Heart left ventricle (tissue), 16 donors: ENCODE measurements at places on chromosomes 2 and 18. TPM values are rescaled to one million over a fixed set of nuclear protein-coding genes. Genes with fewer than 3 reads are reported as not detected.

- DNase-seq = no peak
Observed at GRCh38 chr2:208118918-208119317, 5.4 kb downstream of the CRYGD start.

DNA sequence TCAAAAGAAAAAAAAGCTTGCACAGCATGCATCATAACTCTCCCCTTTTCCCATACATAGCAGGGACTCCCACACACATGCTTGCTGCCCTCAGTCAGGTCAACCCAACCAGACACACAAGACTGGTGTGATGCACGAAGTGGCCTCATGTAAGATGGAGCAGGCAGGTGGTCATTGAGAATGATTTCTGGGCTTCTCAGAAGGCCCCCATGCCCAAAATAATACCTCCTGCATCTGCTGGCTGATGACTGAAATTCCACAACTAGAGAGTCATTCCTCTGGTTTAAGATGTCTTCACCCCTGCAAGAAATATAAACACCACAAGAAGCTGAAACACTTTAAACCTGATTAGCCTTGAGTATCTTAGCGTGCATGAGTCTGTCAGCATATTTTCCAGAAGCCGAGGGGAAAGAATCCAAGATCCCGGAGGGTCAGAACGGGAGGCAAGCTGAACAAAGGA, 131.1 kb downstream of the AFF3 start:
- no peak for DNase-seq

Gene PLEKHH2
- total RNA-seq = 3.2 TPM

Gene TSPYL6
- total RNA-seq = not detected

Gene CPS1
- total RNA-seq = 1.8 TPM

DNA sequence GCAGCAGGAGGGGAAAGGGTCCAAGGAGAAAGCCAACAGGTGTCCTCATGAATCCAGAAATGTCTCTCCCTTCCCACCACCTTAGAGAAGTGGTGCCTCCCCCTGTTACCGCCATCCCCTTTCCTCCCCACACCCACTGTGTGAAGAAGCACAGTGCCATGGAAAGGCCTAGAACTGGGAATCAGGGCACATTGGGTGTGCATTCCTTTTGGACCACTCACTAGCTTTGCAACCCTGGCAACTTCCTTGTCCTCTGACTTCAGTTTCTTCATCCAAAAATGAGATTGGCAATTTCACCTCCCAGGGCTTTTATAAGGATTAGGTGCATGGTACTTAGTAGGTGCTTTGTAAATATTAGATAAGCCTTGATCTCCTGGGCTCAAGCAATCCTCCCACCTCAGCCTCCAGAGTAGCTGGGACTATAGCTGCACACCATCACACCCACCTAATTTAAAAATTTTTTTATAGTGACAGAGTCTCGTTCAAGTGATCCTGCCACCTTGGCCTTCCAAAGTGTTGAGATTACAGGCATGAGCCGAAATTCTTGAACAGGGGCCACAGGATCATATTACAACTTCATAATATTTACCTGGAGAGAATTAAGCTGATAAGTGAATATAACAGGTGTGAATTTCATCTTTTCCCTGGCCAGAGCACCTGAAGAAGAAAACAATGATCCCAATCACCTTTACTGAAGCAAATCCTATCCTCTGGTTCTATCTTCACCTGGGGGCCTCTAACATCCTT, 97.9 kb upstream of the TAF1B start:
- no peak for DNase-seq

Gene ST8SIA3
- not detected for total RNA-seq

DNA sequence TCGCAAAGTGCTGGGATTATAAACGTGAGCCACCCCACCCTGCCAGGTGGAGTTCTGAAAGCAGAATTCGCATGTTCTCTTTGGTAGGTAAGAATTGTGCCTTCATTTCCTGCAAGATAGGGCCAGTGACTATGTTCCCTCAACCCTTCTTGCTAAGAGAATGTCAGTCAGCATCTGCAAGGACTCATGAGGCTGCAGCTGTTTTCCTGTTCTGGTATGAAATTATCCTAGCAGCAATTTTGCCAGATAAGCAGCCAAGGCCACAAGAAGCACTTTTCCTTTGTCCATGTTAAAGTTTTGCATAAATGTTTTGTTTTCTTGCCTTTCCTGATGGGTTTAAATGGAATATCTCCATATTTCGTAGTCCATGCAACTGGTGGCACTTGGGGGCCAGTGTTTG, 6.8 kb upstream of the ARHGAP28 start:
- no peak for DNase-seq

DNA sequence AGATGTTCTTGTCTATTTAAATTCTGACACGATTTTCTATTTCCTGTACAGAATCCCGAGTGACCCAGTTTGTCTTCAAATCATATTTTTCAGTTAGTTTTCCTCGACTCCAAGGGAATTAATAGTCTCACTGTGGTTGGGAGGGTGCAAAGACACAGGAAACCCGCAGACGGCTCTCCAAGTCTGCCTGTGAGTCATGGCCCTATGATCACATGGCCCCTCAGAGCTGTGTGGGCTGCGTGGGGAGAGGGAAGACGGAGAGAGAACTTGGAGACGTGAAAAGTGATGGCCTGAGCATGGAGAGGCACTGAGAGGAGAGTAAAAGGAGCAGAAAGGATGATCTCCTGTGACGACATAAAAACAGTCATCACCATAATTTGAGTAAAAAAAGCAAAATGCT, 989.9 kb downstream of the DCDC2C start:
- DNase-seq = no peak

Gene SLC14A1
- 30.8 TPM for total RNA-seq

GRCh38 chr2:223916181-223916920, 28.8 kb downstream of the WDFY1 start:
- DNase-seq = no peak

DNA sequence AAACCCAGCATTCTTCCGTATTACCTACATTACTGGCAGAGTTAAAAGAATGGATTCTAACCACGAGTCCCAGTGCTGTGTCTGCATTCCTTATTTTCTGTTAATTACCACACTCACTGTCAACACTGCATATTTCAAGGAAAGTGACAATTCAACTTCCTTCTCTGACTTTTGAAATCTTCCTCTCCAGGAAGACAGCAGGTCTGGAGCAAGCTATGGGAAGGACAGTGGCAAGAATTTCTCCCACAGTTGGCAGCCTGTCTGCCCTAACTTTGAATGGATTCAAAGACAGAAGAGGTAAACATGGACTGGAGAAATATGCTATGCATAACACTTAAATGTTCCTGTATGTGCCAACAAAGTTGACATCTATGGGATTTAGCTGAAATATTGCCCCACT, 700.5 kb upstream of the CHAC2 start:
- no peak for DNase-seq
